ENCODE measurements at places on chromosomes 3 and 15. TPM values are rescaled to one million over a fixed set of nuclear protein-coding genes. Genes with fewer than 3 reads are reported as not detected.

Gene PRTG
- 1.7 TPM for polyA plus RNA-seq

Gene MUC20
- polyA plus RNA-seq, result 34.5 TPM

Gene NOX5
- 0.16 TPM for polyA plus RNA-seq

Gene AQP9
- 0.27 TPM for polyA plus RNA-seq

Gene LINGO1
- polyA plus RNA-seq, result 25.0 TPM

Gene MAN2C1
- 211 TPM for polyA plus RNA-seq

Gene WDR82
- 71.9 TPM for polyA plus RNA-seq

Gene RGMA
- 12.5 TPM for polyA plus RNA-seq

Gene HDC
- 0.28 TPM for polyA plus RNA-seq

Gene TGFBR2
- polyA plus RNA-seq, result 62.9 TPM

Gene SNRPN
- 82.7 TPM for polyA plus RNA-seq

Gene DPPA2
- 0.03 TPM for polyA plus RNA-seq

Gene VIPR1
- 75.3 TPM for polyA plus RNA-seq

Gene DAZL
- not detected for polyA plus RNA-seq

Gene TP63
- 0.07 TPM for polyA plus RNA-seq

Gene UBE3A
- 54.5 TPM for polyA plus RNA-seq

Gene ACSBG1
- polyA plus RNA-seq, result 1.1 TPM

Gene CSPG4
- 6.9 TPM for polyA plus RNA-seq

Gene DNAH1
- 22.9 TPM for polyA plus RNA-seq

Gene RETNLB
- polyA plus RNA-seq, result not detected

Gene GREM1
- 26.2 TPM for polyA plus RNA-seq

Gene HRH1
- 1.4 TPM for polyA plus RNA-seq

Gene CPN2
- polyA plus RNA-seq, result 0.09 TPM

Gene CALML4
- 170 TPM for polyA plus RNA-seq

Gene CYP8B1
- polyA plus RNA-seq, result 0.75 TPM

Gene LRRFIP2
- polyA plus RNA-seq, result 47.1 TPM

Gene FBXL22
- 6.3 TPM for polyA plus RNA-seq

Gene GPR156
- polyA plus RNA-seq, result 0.33 TPM

Gene GPR160
- polyA plus RNA-seq, result 169 TPM

Gene ALPK3
- polyA plus RNA-seq, result 9.4 TPM

Gene AP3B2
- 10.2 TPM for polyA plus RNA-seq

Gene EXD1
- polyA plus RNA-seq, result 0.01 TPM

Gene IQCH
- polyA plus RNA-seq, result 0.97 TPM

Gene GCSAM
- 3.7 TPM for polyA plus RNA-seq

Gene PLA2G4D
- 0.06 TPM for polyA plus RNA-seq

Gene GHRL
- polyA plus RNA-seq, result 19.9 TPM

Gene CKMT1A
- polyA plus RNA-seq, result 13.0 TPM

Gene C2CD4A
- polyA plus RNA-seq, result 3.6 TPM

Gene GOLGA6L6
- polyA plus RNA-seq, result not detected

Gene POLQ
- polyA plus RNA-seq, result 4.0 TPM

Gene OR5H14
- not detected for polyA plus RNA-seq

Gene CFAP20DC
- polyA plus RNA-seq, result 0.82 TPM

Gene THAP10
- 2.6 TPM for polyA plus RNA-seq

Gene TAGLN3
- polyA plus RNA-seq, result 20.2 TPM

Gene PPM1L
- polyA plus RNA-seq, result 4.5 TPM

Gene SLC22A13
- polyA plus RNA-seq, result 0.34 TPM

Measured in large intestine (tissue), 12 donors.